ENCODE measurements at places on chromosomes 7 and 10. TPM values are rescaled to one million over a fixed set of nuclear protein-coding genes. Genes with fewer than 3 reads are reported as not detected.

Gene PDE6C
- total RNA-seq: not detected

Gene PCLO
- total RNA-seq: not detected

Gene TSPAN33
- not detected for total RNA-seq

Gene CPED1
- total RNA-seq: 47.9 TPM

Gene RPEL1
- total RNA-seq: 0.37 TPM

Gene TMEM184A
- 0.39 TPM for total RNA-seq

Gene OR2A12
- not detected for total RNA-seq
